ENCODE measurements at places on chromosomes 12 and 14. TPM values are rescaled to one million over a fixed set of nuclear protein-coding genes. Genes with fewer than 3 reads are reported as not detected.

GRCh38 chr14:88870777-88871176, 46.3 kb downstream of the TTC8 start:
- no peak for DNase-seq

DNA sequence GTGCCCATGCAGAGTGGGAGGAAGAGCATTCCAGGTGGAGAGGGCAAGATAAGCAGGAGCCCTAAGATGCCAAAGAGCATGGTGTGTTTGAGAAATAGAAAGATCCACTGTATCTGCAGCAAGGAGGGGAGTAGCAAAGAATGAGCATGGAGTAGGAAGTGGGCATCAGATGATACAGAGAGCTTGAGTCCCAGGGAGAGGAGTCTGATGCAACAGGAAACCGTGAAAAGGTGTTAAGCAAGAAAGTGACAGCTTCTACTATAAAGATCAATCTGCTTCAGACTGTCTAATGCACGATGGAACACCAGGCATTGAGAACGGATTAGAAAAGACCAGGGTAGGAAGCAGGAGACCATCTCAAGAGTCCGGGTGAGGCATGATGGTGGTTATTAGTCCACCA, 12.3 kb upstream of the GPRC5D start:
- DNase-seq = no peak

DNA sequence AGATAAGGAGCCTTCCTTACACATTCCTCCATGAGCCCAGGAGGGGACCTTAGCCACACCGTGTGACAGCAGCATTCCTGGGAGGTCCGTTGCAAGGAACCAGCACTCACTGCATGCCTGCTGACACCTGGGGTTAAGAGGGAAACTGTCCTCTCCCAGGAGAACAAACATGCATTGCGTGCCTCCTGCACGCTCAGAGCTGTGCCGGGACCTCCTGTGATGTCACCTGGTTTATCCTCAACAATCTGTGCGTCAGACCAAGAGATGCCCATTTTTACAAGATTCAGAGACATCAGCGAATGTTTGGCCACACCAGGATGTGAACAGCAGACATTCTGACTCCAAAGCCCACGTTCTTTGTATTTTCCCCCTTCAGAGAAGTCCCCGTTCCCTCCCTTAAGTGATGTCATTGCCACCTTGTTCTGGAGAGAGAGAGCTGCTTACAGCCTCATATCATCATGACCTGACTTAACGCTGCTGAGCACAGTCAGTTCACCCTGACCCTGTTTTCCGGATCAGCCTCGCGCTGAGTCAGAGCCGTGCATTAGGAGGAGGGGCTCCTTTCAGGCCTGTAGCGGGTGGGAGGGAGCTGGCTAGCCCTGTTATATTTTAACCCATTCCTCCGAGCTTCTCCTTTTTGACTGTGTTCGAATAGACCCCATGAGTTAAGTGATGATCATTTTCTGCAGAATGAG, 36.2 kb downstream of the TMEM120B start:
- peak; percentile 89 for DNase-seq

GRCh38 chr12:85946375-85946774, 72.3 kb downstream of the NTS start:
- no peak for DNase-seq

PTHLH gene
- total RNA-seq = 0.26 TPM

GRCh38 chr12:1544996-1545700, 49.2 kb downstream of the FBXL14 start:
- peak; percentile 73 for DNase-seq

GRCh38 chr12:51911307-51911706, 4.0 kb downstream of the ACVRL1 start:
- no peak for DNase-seq

DNA sequence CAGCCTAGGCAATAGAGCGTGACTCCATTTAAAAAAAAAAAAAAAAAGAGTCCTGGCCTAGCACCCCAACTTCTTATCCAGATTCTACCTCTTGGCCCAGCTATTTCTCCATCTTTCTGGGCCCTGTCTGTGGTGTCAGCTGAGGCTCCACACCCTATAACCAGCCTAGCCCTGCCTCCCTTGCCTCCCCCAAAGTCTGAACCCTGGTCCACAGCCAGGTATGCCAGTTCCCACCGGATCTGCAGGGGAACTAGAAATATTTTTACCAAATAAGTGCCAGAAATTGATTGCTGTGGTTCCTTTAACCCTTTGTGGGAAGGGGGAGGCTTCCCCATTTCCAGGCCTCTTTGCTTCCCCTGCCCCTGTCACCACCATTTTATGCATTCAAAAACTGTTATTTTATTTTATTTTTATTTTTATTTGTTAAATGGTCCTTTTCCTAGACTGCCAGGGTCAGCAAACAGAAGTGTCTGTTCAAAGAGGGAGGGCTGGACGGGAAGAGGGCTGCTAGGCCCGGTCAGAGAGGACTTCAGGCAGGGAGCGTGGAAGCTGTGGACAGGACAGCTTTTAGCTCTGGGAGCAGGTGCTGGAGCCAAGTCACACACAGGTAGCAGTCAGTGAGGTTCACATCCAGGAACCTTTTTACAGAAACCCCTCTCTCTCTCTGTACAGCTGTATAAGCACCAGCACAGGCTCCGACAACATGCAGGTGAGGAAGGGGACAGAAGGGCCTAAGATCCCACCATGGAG, 23.2 kb downstream of the TTC9 start:
- DNase-seq = no peak

DNA sequence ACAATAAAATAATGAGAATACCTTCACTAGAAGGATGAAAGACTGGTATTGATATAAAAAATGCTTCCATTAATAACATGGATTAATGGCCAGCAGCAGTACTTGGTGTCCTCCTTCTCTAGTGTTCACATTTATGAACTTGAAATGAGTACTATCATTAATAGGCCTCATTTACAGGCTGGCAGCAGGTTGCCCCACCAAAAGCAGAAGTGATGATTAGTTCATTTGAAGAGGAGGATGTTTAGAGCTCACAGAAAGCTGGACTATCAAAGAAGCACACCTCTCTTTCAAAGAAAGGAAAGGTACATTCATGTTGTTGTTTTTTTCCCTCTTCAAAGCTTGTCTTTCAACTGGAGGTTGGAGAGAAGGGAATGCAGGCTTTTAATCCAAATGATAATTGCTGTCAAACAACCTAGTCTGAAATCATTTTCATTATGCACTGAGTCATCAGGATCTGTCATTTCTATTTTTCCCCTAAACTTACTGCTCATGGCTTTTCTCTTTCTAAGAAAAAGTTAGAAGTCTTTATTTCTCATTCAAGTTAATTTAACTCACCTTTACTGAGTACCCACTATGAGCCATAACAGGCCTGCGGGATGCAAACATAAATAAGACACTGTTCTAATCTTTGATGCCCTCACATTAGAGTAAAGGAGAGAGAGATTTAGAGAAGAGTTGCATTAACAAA, 157.9 kb upstream of the GRIP1 start:
- DNase-seq = no peak

GRCh38 chr12:72448089-72448488, 175.9 kb downstream of the TRHDE start:
- peak; percentile 63 for DNase-seq

DNA sequence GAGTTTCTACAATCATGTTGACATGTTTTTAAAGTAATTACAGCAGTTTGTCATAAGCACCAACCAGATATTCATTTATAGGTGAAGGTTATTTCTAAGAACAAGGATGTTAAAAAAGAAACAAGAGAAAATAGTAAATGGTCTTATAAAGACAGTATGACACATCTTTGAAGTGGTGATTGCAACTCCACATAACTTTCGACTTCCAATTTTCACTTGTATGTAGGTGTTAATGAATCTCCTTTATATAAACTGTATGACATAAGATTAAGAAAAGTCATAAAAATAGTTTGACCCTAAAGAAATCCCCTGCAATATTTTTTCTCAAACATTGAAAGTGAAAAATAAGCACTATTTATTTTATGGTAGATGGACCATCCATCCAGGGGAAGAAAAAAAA, 144.8 kb upstream of the PTPRQ start:
- DNase-seq = no peak

- DNase-seq = no peak
Measured at GRCh38 chr14:92994942-92995341, 72.0 kb downstream of the CHGA start.

DNA sequence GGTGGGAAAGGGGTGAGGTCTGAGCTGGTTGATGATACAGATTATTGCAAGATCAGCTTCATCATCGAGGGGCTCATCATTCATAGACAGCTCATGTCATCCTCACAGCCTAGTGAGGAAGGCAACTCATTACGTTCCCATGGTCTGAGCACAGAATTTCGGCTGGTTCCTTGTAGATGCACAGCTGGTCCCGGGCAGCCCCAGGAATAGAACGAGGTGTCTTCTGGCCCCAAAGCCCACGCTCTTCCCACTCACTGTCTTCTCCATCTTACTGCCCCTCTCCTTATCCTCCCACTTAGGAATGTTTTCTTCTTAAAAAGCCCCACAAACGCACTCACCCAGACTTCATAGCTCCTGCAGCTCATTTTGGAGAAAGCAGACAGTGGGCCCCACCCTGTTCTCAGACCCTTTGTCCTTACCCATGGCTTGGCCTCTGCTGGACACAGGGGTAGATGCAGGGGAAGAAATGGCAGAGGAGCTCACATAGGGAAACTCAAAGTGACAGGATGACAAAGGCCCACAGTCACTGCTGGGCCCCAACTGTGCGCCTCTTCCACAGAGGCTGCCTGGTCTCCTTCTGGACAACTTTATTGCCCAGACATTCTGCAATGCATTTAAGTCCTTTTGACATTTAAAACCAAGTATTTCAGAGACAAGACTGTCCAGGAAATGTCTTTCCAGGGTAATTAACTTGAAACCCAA, 162.2 kb downstream of the ADGRD1 start:
- DNase-seq = no peak

- no peak for DNase-seq
Measured at GRCh38 chr12:76272287-76272686, 75.9 kb downstream of the BBS10 start.

GRCh38 chr12:18492372-18493025, 231.2 kb downstream of the PIK3C2G start:
- DNase-seq = peak; percentile 39

DNA sequence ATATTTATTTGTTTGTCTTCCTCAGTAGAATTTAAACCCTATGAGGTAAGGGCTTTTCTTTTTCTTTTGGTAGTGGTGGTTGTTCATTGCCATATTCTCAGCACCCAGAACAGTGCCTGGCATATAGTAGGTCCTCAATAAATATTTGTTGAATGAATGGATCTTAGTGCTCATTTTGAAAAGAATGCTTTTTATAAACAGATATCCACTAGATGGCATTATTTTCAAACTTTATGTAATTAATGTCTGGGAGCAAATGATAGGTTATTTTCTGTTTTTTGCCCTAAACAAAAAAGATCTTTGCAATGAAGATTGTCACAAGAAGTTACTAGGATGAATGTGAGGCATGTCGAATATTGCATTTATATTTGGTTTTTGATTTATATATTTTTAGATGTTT, 64.1 kb downstream of the RAD51B start:
- peak; percentile 21 for DNase-seq

DNA sequence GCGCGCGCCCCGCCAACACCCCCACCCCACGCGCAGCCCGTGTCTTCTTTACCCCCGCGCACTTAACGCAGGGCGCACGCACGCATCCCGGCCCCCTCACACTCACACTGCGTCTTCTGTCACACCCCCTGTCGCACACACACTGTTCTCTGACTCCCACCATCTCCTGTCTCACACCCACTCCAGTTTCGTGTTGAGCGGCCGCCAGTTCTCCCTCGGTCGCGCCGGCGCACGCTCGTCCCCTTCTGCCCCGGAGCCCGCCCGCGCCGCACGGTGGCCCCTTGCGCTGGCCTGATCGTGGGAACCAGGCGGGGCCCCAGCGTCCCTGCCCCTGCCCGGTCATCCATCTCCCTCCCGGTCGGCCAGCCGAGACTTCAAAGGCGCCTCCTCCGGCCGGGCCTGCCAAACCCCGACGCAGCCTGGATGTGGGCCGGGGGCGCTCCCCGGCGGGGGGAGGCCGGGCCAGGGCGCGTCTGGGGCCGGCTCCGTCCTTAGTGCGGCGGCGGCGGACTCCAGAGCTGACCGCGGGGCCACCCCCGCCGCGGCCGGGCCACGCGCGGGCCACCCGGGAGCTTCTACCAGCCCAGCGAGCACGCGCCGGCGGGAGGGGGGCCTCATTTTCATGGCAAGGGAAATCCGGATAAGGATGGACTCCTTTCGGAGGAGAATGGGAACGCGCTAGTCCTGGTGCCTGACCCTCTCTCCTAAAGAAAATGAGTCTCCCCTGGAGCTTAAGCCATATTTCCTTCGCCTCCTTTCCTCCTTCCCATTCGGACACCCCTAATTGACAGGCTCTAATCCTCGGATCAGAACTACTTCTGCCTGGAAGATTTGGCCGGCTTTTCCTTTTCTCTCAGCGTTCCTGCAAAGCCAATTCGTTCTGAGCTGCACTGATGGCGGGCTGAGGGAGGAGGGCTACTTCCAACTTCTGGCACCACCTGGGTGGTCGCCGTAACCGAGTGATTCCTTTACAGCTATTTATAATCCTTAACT, 82.0 kb upstream of the HMGA2 start:
- peak; percentile 53 for DNase-seq

- no peak for DNase-seq
Measured at GRCh38 chr12:19775241-19775640, 335.9 kb downstream of the AEBP2 start.

KRT83 gene
- total RNA-seq = not detected

DNA sequence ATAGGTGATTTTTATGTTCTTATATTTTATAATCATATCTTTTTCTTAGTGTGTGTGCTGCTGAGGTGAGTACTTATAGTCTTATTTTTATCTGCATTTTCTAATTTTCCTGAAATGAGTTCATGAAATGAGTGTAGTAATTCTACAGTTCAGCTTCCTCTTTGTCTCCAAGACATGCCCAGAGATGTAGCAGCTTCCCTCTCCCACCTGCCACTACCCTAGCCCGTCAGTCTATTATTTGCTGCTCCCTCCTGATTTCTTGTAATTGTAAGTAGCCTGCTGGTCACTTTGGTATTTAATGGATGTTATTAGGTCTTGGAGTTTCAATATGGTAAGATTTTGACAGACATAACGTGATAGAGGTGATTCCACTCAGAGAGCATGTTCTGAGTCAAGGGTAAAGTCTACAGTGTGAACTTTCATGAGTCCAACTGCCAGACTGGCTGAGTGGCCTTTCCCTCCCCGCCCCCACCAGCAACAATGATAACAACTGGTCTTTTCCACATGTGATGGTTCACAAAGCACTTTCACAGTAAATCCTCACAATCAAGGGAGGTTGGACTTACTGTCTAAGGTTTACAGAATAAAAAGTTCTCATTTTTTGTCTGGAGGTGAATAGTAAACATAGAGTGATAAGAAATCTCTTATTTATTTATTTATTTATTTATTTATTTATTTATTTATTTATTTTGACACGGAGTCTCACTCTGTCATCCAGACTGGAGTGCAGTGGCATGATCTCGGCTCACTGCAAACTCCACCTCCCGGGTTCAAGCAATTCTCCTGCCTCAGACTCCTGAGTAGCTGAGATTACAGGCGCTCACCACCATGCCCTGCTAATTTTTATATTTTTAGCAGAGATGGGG, 4.2 kb upstream of the RIPK3 start:
- DNase-seq = no peak

ASPG gene
- not detected for total RNA-seq

GRCh38 chr14:103132381-103133209, 9.3 kb downstream of the TNFAIP2 start:
- no peak for DNase-seq
